Glutamatergic neuron (in vitro differentiated cells): ENCODE measurements at places on chromosomes 7 and 10.

DNA sequence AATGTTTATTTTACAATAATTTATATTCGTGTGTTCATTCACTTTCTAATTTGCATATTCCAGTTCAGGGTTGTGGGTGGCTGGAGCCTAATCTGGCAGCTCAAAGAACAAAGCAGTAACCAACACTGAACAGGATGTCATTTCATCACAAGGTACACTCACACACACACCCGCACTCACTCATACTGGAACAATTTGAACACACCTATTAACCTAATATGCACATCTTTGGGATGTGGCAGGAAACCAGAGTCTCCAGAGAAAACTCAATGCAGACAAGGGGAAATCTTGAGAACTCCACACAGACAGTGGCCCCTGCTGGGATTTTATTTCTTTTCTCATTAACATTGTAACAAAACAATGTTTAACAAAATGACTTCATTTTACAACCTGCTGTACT lies 97.4 kb downstream of the TWIST1 start:
- DNase-seq, result no peak

GRCh38 chr10:116667484-116667883 lies 46.7 kb downstream of the PNLIPRP2 start:
- no peak for DNase-seq

DNA sequence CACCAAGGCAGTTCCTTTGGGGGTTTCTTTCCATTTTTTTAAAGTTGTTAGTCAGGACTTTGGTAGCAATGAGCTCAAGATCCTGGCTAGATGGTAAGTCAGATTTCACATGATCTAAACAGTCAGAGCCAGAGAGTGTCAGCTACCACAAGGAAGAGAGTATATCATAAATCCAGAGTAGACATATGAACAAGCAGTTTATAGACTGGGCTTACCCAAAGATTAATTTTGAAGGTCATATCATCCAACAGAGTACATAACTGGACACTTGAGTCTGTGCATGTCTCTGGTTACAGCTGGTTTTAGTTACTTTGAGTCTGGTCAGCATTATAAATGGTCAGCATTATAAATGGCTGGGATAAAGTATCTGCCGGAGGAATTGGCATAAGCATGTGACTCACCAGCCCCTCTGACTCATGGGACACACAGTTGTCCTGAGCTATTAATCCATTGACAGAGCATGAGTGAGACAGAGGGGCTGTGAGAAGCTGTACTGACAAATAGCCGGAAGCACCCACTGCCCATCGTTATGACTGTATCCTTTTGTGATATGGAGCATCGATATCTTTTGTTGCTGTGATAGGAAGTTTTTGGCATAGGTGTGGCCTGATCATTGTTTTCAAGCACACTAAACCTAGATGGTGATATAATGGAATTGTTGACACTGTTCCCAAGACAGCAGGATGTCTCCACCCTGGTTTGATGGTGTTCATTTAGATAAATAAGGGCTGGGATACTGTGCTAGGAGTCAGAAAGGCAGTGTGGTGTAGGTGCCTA lies 19.3 kb downstream of the PPP1R3C start:
- DNase-seq, result no peak

DNA sequence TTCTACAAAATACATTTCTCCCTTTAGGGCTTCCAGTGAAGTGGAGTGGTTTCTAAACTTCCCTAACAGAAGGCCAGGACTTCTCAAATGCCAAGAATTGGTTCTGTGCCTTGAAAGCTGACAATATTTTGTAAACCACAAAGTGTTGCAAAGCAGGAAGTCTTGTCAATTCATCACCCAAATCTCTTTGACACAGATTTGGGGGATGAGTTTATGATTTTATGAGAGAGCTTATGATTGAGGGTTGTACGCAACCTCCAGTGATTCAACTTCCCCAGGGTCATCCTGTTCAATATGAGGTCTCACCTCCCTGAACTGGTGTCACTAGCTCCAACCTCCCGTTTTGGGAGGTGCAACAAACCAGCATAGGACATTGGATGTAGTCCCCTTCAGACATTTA lies 83.7 kb downstream of the PRLHR start:
- DNase-seq, result no peak

- DNase-seq, result no peak
Observed at GRCh38 chr10:43796781-43797180, 148.1 kb upstream of the ZNF32 start.

GRCh38 chr10:3805791-3806461 lies 20.9 kb upstream of the KLF6 start:
- DNase-seq, result no peak

DNA sequence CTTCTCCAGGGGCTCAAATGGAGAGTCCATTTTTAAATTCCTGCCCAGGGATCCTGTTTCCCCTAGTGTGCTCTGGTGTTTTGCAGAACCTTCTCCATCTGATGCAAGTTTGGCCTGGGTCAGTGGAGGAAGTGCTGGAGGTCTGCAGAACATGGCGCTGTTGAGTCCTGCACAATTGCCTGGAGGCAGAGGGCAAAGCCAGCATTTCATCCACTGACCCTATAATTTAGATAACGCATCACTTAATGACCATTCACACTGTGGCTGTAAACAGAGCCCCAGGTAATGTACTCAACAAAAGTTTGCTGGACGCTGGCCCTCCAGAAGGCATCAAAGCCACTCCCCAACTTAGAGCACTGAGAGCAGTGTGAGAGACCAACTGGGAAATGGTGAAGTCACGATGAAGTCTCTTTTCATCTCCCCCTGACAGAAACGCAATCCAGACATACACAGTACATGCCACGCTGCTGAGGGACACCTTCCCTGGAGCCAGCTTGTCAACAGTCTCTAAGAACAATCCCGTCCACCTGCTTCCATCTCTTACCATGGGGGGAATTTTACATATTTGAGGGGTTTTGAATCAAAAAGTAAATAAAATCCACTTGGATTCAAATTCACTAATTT lies 13.4 kb downstream of the C10orf71 start:
- no peak for DNase-seq

DNA sequence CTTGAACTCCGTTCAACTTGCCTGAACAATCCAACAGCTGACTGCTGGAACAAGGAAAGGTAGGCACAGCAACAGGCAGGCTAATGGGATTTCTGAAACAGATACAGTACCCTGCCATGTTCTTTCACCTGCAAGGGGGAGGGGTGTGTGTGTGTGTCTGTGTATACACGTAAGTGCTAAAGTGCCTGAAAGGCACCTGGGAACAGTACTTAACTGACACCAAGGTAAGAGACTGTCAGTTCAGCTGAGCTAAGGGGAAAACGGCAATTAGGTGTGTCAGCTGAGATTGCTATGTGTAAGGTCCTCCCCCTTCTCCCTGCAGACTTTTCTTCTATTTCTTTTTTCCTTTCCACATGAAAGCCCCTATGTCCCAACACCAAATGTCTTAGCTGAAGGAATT lies 27.0 kb downstream of the NAMPT start:
- DNase-seq, result no peak

DNA sequence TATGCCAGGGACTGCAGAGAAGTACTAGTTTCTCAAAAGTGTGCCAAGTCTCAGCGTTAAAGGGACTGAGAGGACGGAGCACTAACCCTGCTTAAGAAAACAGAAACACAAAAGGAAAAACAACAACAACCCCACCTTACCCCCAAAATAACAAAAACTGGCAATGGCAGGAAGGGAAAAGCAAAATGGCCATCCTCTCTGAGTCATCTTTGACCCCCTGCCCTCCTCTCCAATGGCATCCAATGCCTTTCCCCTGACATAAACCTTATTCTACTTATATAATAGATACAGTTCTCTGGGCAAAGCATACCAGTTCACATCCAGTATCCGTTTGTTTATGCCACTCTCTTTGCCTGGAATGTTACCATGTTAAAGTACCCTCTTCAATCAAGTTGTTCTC lies 1.6 kb downstream of the POLR1F start:
- no peak for DNase-seq

- DNase-seq, result no peak
Observed at GRCh38 chr7:43872406-43873110, 3.2 kb upstream of the MRPS24 start.

GRCh38 chr10:114565066-114565465 lies 93.0 kb downstream of the ABLIM1 start:
- DNase-seq, result no peak

- DNase-seq, result peak; percentile 13
Observed at GRCh38 chr10:131841661-131842139, 59.1 kb upstream of the PPP2R2D start.

GRCh38 chr7:140315498-140316164 lies 82.7 kb downstream of the SLC37A3 start:
- no peak for DNase-seq

GRCh38 chr10:72310636-72311035 lies 36.9 kb downstream of the DDIT4 start:
- no peak for DNase-seq

GRCh38 chr7:117707080-117707479 lies 166.2 kb downstream of the CTTNBP2 start:
- DNase-seq, result no peak

GRCh38 chr7:130430841-130431666 lies 9.8 kb downstream of the CEP41 start:
- DNase-seq, result peak; percentile 39

DNA sequence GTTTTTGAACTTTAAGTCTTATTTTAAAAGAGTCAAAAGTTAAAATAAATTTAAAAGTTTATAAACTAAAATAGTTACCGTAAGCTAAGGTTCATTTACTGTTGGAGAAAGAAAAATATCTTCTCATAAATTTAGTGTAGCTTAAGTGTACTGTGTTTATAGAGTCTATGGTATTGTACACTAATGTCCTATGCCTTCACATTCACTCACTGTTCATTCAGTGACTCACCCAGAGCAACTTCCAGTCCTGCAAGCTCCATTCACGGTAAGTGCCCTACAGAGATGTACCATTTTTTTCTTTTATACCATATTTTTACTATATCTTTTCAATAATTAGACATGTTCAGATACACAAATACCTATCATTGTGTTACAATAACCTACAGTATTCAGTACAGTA lies 97.6 kb downstream of the PTN start:
- no peak for DNase-seq

DNA sequence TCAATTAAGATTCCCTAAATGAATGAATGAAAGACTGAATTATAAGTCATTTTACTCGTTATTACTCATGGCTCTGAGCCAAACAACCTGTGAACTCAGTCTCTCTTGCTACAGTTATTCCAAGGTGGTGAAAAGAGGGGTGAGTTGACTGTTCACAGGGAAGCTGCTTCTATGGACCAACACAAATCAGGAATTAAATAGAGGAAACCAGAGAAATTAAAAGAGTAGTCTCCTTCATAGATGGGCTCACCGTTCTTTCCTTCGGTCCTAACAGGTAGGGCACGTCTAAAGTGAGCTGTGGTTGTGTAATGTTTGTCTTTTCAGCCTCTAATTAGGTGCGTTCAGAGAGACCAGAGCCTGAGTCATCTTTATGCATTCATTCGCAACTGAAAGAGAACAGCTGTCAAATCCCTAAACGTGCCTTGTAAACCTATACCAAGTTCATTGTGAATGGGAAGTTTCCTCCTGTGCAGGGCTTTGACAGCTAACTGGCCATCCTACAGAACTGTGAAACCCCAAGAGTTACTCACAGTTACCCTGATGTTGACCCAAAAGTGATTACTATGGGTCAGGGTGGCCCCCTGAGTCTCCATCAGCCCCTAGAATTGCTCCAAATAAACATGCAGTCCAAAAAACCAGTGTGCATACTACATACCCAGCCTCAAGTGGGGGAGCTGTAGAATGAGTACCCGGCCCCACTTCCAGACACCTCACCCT lies 18.2 kb upstream of the C10orf53 start:
- no peak for DNase-seq

- no peak for DNase-seq
Observed at GRCh38 chr7:87852306-87852705, 23.9 kb downstream of the SLC25A40 start.

DNA sequence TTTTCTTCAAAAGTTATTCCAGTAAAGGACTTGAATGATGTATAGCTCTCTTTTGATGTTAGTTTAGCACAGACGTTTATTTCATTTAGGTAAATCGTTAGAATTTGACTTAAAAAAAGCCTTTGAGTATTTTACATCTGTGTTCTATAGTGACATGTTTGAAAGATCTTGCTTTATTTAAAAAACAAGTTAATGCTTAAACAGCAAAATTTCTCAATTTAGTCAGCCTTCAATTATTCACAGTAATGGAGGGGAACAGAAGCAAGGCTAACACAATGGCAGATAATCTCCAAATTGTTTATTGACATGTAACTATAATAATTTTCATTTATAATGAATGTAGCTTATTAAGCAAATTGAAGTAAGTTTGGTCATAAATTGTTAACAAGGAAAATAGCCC lies 63.5 kb downstream of the MKLN1 start:
- DNase-seq, result no peak

GRCh38 chr7:22549667-22550513 lies 49.9 kb upstream of the STEAP1B start:
- DNase-seq, result peak; percentile 78

DNA sequence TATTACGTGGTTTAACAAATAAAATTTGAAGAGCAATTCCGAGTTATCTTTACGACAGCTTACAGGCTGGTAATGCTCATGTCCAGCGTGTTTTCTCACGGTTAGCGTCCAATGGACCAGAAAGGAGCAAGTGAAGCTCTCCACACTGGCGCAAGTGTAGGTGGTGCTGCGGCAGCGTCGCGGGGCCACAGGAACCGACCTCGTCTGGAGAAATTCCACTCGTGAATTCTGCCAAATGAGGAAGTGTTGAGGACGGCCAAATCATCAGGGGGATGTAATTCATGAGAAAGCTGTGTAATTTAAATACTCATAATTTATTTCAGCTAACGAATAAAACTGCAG lies 350 bp upstream of the ZNF37A start:
- DNase-seq, result no peak

GRCh38 chr7:150406567-150407421 lies 27.7 kb downstream of the ZNF775 start:
- no peak for DNase-seq

GRCh38 chr10:31721096-31721495 lies 207.5 kb downstream of the ARHGAP12 start:
- DNase-seq, result no peak

- DNase-seq, result no peak
Observed at GRCh38 chr7:102913826-102914225, 1.0 kb downstream of the LRRC17 start.

DNA sequence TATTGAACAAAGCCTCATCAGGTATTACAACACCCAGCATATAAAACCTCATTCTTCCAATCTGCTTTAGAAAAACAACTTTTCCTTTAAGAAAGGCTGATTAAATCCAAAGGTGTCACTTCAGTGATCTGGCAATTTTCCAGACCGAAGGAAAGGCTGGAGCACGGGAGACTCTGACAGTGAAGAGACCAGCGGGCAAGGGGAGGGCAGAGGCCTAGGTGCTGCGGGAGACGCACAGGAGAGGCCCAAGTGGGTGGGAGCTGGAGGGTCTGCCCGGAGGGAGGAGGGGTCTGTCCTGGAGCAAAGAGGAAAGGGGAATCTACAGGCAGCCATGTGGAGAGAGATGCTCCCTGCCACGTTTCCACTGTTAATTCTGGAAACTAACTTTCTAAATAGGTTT lies 24.3 kb upstream of the PPP2R2D start:
- DNase-seq, result no peak

- no peak for DNase-seq
Observed at GRCh38 chr10:78353636-78354035, 320.0 kb downstream of the RPS24 start.

GRCh38 chr7:2719007-2719406 lies 31.0 kb downstream of the AMZ1 start:
- DNase-seq, result peak; percentile 50

GRCh38 chr7:47653550-47654411 lies 71.9 kb upstream of the TNS3 start:
- DNase-seq, result no peak

- peak; percentile 84 for DNase-seq
Observed at GRCh38 chr10:43137717-43138020, 576 bp upstream of the CSGALNACT2 start.
